Stimulated activated memory B cell treated with anti-CD40 and anti-IgM and Interleukin-4, amounts not matched to agents 10 μg/mL and 1 μg/mL and 100 μg/mL, for 72 hours (primary cell): ENCODE measurements at places on chromosomes 12 and 14.
A peak's percentile ranks its signal among the peaks of the same experiment; 100 is the strongest.

GRCh38 chr14:101123618-101124510 lies 220.3 kb upstream of the RTL1 start:
- ATAC-seq, result no peak

GRCh38 chr12:114921781-114922180 lies 237.8 kb upstream of the TBX3 start:
- no peak for ATAC-seq

GRCh38 chr12:132199101-132199500 lies 54.8 kb downstream of the NOC4L start:
- ATAC-seq, result no peak

GRCh38 chr12:111444314-111444924 lies 38.7 kb downstream of the SH2B3 start:
- peak; percentile 64 for ATAC-seq

DNA sequence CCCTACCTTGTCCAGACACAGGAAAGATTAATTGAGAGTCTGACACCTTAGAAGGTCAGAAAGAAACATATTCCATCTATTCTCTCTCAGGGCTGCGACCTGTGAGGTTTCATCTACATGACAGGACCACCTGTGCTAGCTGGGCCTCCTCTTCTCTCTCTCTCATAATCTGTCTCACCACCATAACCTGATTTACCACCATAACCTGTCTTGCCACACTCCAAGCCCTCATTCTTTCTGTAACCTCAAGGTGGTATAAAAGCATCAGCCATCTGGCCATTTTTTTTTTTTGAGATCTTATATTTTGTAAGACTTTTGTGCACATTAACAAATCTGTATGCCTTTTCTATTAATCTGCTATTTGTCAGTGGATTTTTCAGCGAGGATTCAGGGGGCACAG lies 75.5 kb downstream of the ACADS start:
- ATAC-seq, result no peak

- ATAC-seq, result no peak
Observed at GRCh38 chr14:33810308-33810707, 140.6 kb downstream of the EGLN3 start.

DNA sequence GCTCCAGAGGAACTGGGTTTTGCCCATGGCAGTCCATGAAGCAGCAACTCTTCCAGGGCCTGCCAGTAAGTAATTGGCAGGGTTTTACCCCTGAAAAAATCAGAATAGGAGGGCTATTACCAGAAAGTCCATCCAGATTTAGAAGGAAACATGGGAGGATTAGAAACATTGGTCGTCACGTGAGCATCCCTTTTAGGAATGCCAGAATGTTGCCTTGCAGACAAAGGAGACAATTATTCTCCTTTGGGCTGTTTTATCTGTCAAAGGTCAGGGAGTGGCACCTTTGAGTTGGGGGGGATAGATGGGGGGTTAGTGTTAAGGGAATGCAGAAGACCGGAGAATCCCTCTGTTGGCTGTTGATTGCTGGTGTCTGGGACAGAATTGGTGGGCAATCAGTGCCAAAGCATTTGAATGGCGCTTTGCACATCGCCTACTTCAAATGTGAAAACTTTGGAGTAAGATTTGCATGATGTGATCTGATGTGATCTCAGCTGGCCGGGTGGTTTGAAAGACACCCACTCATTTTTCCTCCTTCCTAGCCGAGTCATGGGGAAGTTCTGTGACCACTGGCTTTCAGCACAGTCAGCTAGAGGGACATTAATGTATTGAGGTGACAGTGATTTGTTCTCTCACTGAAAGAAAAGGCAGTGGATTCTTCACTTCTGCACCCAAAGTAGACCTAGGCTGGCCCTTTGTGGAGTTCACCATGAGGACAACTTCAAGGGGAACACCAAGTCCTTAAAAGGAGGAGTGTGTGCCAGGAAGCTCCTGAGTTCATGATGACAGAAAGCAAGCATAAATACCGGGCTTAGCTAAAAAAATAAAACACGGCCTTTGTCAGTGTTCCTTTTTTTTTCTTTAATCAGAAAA lies 31.4 kb downstream of the FLVCR2 start:
- peak; percentile 58 for ATAC-seq

- no peak for ATAC-seq
Observed at GRCh38 chr14:19775587-19775986, 2.3 kb downstream of the OR4M1 start.

GRCh38 chr12:125518074-125518473 lies 452.8 kb downstream of the AACS start:
- no peak for ATAC-seq

GRCh38 chr12:102611995-102612394 lies 131.6 kb upstream of the IGF1 start:
- ATAC-seq, result no peak

GRCh38 chr12:47038270-47038748 lies 41.1 kb upstream of the PCED1B start:
- ATAC-seq, result no peak

- no peak for ATAC-seq
Observed at GRCh38 chr12:84804691-84805473, 107.7 kb downstream of the SLC6A15 start.
